ENCODE measurements at places on chromosomes 16 and 17. TPM values are rescaled to one million over a fixed set of nuclear protein-coding genes. Genes with fewer than 3 reads are reported as not detected.

Gene AURKB
- polyA plus RNA-seq: 3.6 TPM

Gene PHKB
- polyA plus RNA-seq: 21.2 TPM

Gene NPIPA3
- polyA plus RNA-seq: 0.22 TPM

Gene MYH1
- 0.02 TPM for polyA plus RNA-seq

Gene OTOP2
- polyA plus RNA-seq: not detected

Gene MT1A
- polyA plus RNA-seq: 438 TPM
